ENCODE measurements at places on chromosomes 7 and 10.

DNA sequence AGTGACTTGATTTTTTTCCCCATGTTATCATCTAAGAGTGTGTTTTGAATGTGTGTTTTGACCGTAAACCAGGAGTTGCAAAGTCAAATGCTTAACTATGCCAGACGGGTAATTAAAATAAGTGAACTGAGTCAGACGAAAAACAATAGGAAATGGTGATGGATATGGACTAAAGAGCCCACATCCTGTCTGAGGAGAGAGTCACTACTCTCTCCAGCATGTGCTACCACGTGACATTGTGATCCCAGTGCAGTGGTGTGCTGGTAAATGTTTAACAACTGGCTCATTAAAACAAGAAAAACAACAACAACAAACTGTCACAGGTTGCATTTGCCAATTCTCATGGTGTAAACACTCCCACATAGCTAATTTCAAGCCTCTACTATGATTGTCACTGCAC is 164.3 kb downstream of the SUGCT start:
- no peak for DNase-seq

- DNase-seq, result no peak
Observed at GRCh38 chr7:130148561-130148960, 56.6 kb downstream of the TMEM209 start.

DNA sequence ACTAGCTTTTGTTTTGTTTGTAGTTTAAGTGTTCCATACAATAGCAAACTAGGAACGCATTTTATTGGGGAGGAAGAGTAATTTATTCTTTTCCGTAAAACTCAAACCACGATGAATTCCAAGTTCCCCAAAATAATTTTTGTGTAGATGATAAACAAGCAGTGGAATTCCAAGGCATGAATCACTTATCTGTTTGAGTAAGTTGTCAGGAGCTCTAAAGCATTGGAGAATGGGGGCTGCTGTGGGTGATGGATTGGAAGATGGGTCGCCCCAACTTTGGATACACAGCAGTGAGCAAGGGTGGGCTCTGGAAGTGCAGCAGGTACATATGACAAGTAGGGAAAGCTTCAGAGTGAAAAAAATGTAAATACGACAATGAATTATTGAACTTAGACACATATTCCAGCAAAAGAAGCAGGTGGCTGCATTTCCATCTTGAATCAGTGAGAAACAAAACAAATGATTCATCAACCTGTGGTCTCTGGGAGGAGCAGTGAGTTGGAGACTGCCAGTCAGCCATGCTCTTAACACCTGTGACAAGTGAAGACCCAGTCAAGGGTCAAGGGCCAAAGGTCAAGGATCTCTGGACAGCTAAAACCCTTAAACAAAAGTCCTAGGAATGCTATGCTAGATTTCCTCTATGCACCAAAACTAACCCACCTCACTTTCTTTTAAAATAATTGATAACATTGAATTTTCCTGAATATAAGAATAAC is 34.2 kb upstream of the ADRB1 start:
- DNase-seq, result no peak

GRCh38 chr10:15419279-15419874 is 48.3 kb upstream of the FAM171A1 start:
- peak; percentile 49 for DNase-seq

GRCh38 chr10:99930731-99931550 is 78.8 kb downstream of the DNMBP start:
- no peak for DNase-seq

- DNase-seq, result no peak
Observed at GRCh38 chr10:88497913-88498312, 85.2 kb downstream of the RNLS start.

- no peak for DNase-seq
Observed at GRCh38 chr10:3203016-3203811, 30.6 kb upstream of the PITRM1 start.

DNA sequence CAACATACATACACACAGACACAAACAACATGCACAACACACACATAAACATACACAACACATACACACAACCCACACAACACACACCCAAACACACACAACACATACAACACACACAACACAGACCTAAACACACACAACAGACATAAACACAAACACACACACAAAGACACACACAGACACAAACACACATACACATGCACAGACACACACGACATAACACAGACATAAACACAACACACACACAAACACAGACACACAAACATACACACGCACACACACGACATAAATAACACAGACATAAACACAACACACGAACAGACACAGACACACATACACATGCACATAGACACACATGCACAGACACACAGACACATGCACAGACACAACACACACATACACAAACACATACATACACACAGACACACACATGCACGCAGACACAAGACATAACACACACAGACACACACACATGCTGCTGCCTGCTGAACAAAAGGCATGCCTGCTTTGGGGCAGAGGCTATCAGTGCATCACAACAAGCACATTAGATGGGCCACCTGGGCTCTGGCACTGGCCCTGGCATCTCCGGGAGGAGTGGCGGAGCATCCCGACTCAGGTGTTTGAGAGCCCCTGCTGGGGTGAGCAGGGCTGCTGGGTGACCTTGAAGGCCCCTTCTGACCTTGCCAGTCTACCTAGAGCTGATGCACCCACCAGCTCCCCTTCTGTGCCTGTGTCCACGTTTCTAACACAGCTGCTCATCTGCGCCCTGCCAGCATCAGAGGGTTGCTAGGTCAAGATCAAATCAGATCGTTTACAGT is 5.3 kb downstream of the LRCH4 start:
- no peak for DNase-seq

DNA sequence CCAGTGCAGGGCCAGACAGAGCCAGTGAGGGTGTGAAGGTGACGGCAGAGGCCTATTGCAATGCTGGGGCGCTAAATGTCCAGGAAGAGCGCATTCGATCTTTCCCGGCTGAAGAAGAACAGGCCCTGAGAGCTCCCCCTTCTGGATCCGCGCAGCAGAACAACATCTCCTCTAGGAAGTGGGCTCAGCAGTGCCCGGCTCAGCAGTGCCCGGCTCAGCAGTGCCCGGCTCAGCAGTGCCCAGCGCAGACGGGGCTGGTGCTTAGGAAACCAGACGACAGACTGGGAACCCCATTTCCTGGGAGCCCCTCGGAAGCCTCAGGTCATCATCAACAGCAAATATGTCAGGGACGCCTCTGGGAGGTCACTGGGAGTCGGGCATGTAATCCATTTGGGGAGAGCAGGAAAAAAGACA is 4.7 kb upstream of the NOS3 start:
- DNase-seq, result peak; percentile 73

- DNase-seq, result no peak
Observed at GRCh38 chr7:123601530-123601929, at the start of gene ASB15. TSS of gene ASB15 (plus strand) at chr7:123601821. CDS start at chr7:123614503, 12,682 bp downstream.

DNA sequence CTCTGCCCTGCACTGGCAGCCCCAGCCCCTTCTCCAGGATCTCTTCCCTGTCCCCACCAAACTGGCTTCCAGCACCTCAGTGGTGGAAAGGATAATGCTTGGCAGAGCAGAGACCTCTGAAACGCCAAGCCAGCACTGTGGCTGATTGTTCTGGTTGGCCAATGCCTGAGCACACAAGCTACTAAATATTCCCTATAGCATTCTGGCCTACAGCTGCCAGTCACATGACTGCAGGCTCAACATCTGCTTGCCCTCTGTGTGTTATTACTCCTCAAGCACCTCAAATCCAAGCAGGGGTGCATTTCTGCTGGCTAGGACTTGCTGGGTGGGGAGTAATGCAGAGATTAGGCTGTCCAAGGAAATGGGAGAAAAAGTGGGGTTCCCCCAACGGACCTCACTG is 6.1 kb downstream of the TBATA start:
- DNase-seq, result no peak

DNA sequence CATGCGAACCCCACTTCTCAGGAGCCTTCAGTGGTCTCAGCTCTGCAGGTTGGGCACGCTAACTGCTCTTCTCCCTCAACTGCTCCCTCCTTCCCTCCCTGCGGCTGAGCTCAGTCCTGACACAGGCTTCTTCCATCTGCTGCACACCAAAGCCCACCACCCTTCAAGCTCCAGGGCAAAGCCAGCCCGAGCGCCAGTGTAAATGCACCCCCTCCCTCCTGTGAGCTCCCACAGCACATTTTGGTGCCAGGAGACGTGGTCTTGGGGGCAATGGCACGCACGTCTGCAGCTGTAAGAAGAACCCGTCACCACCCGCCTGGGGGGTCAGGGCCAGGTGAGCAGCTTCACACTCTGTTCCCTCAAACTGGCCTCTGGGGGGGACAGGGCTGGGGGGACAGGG is 15.9 kb downstream of the VIPR2 start:
- DNase-seq, result no peak

GRCh38 chr7:92357260-92357659 is 90.0 kb upstream of the GATAD1 start:
- no peak for DNase-seq

DNA sequence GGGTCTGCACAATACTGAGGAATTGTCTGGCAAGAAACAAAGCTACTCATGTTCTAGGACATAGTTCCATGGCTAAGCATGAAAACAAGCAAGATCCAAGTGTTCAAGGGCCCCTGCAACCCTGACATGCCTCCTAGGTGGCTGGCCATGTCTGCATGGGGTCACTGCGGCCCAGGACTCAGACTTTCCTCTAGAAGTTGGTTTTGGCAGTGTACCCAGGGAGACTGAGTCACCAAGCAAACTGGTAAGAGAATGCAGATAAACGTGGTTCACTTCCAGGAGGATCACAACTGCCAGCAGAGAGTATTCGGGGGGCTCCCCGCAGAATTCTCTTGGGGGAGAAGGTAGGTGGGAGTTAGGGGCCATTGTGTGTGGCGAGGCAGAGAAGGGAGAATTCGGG is 7.4 kb upstream of the PFKFB3 start:
- no peak for DNase-seq

DNA sequence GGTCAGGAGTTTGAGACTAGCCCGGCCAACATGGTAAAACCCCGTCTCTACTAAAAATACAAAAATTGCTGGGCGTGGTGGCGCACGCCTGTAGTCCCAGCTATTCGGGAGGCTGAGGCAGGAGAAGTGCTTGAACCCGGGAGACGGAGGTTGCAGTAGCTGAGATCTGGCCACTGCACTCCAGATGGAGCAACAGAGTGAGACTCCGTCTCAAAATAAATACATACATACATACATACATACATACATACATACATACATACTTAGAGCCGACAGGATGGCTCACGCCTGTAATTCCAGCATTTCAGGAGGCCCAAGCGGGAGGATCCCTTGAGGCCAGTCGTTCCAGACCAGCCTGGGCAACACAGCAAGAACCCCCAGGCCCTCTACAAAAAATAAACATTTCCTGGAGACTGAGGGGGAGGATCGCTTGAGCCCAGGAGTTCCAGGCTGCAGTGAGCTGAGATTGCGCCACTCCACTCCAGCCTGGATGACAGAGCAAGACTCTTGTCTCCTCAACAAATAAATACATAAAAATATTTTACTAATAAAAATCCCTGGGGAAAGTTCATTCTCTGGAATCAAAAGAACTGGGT is 90.9 kb upstream of the TNRC18 start:
- no peak for DNase-seq

DNA sequence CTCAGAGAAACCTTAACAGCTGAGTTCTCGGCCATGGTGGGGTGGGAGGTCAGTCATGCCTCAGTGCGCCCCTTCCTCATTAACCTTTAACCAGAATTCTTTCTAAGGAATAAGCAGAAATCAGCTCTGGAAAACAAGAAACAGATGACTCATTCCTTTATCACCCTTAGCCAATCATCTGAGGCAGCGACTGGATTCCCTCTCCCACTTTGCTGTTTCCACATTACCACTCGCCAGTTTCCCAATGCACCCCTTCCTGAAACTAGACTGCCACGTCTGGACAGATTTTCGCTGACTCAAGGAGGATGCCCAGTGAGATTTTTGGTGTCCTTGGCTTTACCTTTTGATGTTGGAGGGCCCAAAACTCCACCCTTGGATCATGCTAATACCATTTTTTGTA is 223.8 kb downstream of the PLXDC2 start:
- DNase-seq, result no peak

DNA sequence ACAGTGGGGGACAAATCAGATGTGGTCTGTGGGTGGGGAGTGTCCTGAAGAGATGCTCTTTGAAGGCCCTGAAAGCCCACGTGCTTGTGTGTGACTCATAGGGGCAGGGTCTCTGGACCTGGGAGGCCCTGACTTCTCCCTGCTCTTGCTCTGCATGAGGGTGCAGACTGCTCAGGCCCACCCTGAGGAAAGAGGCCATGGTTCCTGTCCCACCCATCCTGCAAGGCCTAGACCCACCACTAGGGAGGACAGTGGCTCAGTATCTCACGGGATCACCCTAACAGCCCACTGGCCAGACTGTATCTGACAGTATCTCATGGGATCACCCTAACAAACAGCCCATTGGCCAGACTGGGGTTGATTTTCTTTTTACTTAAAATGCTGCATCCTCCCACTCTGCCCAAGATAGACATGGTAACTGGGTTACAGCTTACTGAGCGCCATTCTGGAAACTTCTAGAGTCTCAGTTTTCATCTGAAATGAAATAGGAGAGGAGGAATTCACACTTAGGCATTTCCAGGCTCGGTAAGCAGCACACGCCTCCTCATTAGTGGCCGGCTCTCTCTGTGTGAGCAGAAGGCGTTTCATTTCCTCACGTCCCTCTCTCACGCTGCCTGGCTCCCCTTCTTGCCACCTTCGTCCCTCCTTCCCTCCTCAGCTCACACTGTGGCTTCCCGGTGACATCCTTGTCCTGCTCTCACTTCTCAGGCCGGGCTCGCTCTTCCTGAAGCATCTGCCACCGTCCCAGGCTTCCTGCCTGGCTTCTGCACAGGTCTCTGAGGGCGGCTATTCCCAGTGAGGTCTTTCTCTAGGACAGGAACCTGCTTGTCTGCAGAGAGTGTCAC is 242.6 kb downstream of the GLRX3 start:
- no peak for DNase-seq

Data from GM20000 (cell line).